ENCODE measurements at places on chromosomes 11 and 22.

DNA sequence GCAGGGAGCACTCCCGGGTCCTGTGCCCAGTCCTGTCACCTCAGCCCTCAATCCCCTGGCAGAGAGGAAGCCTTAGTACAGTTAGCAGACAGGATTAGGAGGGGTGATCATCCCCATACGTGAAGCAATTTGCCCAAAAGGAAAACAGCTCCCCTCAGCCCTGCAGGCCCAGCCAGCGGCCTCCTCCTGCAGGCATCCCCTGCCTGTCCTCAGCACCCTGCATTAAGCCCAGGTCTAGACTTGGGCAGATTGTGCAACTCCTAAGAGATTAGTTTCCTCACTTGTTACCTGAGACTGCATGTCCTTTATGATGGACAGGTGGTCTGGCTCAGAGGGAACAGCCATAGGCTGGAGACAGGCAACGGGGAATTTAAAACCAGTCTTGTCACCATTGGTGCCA lies 95.5 kb upstream of the TMEM45B start:
- DNase-seq = no peak

GRCh38 chr11:70603114-70603755 lies 204.9 kb downstream of the CTTN start:
- no peak for DNase-seq

GRCh38 chr11:74849525-74850391 lies 99.1 kb downstream of the XRRA1 start:
- DNase-seq = peak; percentile 94

GRCh38 chr11:1039481-1040427 lies 3.2 kb upstream of the MUC6 start:
- no peak for DNase-seq

GRCh38 chr22:39489094-39490068 lies 12.7 kb upstream of the MIEF1 start:
- no peak for DNase-seq

- DNase-seq = no peak
Measured at GRCh38 chr22:35450824-35451569, 51.1 kb downstream of the MCM5 start.

DNA sequence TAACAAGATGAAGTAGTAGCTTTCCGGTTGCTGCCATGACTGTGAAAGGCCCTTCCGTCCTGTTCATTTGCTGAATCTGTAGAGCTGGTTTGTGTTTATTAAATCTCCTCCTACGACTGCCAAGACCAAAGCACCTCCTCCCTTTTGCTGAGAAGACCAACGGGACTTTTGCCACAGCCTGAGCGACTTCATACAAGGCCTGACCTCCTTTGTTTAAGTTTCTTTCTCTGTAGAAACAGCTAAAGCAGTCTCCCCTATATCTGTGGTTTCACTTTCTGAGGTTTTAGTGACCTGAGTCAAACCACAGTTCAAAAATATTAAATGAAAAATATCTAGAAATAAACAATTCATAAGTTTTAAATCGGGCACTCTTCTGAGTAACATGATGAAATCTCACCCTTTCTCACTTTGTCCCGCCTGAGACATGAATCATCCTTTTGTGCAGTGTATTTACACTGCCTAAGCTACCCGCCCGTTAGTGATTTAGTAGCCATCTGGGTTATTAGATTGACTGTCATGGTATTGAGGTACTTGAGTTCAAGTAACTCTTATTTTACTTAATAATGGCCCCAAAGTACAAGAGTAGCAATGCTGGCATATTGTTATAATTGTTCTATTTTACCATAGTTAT lies 119.1 kb upstream of the LRRC4C start:
- no peak for DNase-seq

DNA sequence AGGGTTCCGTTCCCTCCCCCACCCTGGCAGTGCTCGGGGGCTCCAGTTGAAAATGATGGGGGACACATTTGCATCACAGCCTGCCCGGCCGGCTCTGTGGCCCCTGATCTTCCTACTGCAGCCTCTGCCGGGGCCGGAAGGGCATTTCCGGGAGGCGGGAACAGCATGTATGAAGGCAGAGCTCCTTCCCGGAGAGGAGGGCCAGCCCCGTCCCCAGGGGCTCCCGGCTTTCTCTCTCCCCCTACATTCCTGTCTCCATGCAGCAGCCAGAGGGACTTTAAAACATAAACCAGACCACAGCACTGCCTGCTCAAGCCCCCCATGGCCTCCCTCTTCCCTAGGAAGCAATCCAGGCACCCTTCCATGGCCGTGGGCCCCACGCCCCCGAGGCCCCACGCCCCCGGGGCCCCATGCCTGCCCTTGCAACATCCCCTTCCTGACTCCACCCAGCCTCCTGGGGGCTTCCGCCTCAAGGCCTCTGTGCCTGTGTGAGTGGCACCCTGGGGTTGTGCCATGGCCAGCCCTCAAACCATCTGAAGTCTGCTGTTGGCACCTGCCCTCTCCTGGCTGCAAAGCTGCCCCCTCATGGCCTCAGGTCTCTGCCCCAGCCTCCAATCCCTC lies 73.1 kb downstream of the CDKN1C start:
- no peak for DNase-seq

DNA sequence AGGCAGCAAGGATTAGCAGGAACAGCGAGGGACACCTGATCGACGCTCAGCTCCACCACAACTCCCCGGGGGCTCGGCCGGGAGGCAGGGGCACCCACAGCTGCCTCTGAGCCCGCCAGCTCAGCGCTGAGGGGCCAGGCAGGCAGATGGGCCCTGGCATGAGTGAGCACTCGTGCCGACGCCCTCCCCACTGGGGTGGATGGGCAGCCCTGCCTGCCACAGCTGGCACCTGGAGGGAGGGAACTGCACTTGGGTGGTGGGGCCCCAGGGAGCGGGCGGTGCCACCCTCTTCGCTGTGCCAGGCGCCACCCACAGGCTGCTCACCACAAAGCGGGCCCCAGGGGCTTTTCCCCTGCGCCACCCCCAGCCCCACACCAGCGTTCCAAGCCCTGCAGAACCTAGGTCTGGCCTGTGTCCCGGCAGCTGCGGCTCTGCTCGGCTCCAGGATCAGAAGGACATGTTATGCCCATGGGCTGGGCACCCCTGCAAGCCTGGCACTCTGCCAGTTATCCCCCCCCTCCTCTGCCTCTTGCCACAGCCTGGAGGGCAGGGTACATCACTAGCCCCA lies 28.8 kb downstream of the WNT7B start:
- DNase-seq = no peak

All from fibroblast of mammary gland (primary cell).